Mesothelial cell of epicardium (in vitro differentiated cells): ENCODE measurements at places on chromosomes 4 and X.

DNA sequence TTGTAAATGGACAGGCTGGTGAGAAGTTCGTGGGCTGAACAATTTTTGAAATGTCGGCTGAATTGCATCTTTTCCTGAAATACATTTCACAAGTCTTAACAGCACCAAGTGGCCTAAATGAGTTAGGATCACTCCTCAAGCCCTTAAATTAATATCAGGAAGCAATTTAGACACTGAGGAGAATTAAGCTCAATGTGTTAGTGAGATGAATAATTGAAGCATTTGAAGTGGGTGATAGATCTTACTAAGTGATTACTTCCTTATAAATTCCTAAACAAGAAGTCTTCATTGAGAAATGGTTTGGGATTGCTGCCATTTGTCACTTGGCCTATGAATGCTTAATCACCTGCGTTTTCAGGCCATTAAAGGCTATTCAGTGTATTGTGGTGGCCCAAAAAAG, 116.8 kb downstream of the NAA11 start:
- no peak for DNase-seq

DNA sequence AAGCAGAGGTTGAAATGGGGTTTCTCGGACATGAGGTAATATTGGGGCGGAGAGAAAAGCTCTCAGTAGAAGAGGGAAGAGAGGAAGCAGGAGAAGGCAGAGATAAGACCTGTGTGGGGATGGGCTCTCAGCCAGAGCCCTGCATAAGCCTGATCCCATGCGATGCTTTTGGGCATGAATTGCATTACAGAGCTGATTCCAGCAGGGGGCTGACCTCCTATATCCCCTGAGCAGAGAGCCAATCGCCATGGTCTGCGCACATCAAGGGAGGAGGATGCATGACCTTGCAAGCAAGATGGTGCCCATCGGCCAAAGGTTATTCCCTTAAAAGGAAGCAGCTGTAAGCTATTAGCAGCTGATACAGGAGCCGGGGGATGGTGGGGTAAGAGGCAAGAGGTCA, 7.6 kb downstream of the ANOS1 start:
- no peak for DNase-seq

GRCh38 chr4:121632636-121633035, 64.1 kb downstream of the ANXA5 start:
- DNase-seq, result no peak

- DNase-seq, result no peak
These were observed 16.7 kb downstream of the ETFDH start for GRCh38 chr4:158688813-158689212.

DNA sequence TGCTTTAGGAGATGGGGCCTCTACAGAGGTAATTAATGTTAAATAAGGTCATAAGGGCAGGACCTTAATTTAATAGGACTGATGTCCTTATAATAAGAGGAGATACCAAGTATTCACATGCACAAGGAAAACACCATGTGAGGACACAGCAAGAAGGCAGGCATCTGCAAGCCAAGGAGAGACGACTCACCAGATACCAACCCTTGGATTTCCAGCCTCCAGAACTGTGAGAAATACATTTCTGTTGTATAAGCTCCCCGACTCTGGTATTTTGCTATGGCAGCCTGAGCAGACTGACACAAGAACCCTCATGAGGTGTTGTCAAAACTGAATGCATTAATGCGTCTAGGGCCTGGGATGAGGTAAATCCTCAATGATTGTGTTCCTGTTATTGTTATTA, 56.2 kb upstream of the MAPK10 start:
- no peak for DNase-seq

DNA sequence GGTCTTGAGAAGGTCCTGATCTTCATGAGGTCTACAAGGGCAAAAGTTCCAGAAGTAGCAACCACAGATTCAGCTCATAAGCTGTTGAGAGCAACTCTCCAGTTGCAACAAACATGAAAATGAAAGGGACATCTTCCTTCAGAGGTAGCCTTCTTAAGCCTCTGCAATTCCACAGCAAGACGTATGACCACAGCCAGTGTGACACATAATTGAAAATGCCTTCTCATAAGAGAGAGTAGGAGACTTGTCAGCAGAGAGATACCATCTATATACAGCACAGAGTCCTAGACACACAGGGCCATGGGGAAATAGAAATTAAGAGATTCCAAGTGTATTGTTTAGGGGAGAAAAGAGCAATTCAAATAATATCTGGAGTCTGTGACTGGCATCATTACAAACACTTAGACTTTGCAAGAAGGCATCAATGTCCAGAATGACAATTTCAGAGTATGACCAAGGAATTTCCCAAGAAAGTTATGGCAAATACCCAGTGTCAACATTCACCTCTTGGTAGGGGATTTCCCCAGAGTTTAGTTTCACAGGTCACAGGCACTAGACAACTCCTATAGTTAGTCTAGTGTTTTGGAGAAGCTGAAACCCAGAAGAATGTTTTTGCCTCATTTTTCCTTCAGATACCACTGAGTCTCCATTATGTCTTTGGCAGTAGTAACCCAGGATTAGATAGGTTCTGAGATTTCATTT, 340.3 kb downstream of the ZNF674 start:
- DNase-seq, result no peak

DNA sequence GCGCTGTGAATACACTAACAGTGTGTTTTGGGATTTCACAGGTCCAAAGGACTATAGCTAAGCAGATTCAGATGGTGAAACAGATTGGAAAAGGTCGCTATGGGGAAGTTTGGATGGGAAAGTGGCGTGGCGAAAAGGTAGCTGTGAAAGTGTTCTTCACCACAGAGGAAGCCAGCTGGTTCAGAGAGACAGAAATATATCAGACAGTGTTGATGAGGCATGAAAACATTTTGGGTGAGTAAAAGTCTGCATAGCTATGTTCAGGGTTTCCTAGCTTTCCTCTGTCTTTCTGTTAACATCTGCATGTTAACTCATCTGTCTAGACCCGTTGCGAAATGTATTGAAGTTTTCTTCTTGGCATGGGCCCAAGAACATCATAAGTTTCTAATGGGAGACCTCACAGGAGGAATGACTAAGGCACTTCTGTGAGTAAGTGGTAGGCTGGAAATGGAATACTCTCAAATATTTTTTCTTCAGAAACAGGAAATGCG, 372.1 kb downstream of the BMPR1B start:
- no peak for DNase-seq

GRCh38 chr4:1360423-1361283, 13.6 kb downstream of the UVSSA start:
- no peak for DNase-seq

GRCh38 chr4:7772711-7773385, 166.8 kb downstream of the AFAP1 start:
- no peak for DNase-seq

GRCh38 chrX:122501652-122502051, 682.4 kb upstream of the GRIA3 start:
- no peak for DNase-seq

DNA sequence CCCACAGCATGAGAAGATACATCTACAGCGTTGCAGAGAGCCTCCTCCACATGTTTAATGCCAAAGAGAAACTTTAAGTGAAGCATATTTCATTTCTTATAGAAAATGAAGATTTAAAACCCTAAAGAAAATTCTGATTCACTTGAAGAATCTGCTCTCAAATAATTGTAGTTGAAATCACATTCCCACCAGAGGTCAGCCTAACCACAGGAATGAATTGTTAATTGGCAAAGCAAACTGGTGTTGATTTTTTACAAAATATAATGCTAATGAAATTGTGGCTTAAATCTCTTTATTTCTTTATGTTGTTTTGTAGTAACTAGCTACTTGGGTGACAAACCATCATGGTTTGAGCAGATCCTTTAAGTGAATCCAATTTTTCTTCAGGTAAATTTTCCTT, 31.1 kb upstream of the WDR17 start:
- no peak for DNase-seq
